ENCODE measurements at places on chromosomes 11 and 22.

- no peak for DNase-seq
Measured at GRCh38 chr11:22221143-22221542, 28.3 kb downstream of the ANO5 start.

DNA sequence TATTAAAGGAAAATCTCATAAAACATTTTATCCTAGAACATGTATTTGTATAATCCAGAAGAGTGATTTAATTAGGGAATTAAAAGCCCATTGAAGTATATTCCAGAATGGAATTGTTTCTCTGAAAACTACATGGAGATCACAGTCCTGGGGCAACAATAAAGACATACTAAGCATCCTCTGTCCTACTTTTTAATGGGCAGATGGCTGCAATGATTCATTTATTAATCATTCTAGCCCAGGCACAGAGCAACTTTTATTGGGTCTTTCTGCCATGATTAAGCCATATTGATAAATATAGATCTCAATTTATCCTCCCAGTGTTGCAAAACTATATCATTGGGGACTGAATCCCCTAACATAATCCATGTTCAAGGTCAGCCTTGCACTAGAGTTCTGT, 22.0 kb downstream of the FAM181B start:
- DNase-seq, result no peak

DNA sequence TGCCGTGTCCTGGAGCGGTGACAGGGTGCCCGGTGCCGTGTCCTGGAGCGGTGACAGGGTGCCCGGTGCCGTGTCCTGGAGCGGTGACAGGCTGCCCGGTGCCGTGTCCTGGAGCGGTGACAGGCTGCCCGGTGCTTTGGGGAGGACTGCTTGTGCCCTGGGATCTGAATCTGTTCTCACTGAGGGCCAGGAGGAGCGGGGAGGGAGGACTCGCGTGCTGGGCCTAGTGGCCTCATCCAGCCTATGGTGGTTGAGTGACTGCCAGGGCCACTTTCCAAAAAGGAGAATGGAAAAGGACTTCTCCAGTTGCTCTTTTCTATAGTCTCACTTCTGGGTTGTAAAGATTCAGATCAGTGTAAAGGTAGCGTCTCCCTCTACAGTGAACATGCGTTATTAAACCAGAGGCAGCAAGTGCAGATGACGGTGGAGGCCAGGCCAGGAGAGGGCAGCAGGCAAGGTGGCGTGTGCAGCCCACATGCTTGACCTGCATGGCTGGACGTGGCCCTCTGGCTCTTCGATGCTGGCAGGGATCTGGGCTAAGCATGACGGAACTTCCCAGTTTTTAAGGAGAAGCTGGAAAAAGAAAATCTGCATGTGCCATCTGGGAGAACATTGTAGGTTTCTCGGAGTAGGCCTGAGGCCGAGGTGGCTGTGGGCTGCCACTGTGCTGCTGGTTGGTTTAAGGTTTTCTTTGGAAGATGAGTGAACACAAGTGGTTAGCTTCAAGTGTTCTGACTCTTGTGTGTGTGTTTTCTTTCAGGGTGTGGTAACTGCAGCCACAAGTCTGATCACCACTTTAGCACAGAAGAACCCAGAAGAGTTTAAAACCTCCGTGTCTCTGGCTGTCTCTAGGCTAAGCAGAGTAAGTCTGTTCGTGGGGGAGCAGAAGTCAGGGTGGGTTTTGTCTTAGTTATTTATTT, 55.0 kb downstream of the AP2A2 start:
- no peak for DNase-seq

DNA sequence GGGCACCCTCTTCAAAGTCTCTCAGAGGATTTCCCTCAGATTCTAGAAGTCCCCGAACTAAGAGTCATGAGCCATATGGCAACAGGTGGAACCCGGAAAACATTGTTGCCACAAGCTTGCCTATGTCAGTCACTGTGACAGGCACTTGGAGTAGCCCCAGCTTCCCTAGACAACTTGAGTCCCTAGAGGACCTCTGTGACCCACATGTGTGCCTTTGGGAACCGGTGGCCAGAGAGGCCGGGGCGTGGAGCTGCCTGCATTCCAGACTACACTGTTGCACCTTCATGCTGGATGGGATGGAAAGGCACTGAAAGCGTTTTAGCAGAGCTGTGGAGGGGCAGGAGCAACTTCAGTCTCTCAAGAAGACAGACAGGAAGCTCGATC, 12.1 kb downstream of the SLC37A2 start:
- no peak for DNase-seq

DNA sequence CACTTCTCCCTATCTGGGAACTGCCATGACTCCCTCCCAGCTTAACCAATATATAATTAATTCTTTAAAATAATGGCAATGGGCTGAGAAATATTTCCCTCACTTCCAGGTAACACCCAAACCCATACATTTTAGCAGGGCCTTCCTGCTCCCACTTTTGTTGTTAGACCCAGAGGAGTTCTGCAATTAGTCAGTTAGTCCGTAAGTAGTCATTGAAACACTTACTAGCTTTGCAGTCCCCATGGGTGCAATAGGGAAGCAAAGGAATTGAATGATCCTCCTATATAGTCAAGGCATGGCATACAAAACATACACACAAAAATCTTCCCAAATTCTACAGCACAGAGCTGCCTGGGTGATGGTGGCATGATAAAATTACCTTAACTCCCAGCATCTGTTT, 254.0 kb upstream of the TBCEL start:
- DNase-seq, result no peak

DNA sequence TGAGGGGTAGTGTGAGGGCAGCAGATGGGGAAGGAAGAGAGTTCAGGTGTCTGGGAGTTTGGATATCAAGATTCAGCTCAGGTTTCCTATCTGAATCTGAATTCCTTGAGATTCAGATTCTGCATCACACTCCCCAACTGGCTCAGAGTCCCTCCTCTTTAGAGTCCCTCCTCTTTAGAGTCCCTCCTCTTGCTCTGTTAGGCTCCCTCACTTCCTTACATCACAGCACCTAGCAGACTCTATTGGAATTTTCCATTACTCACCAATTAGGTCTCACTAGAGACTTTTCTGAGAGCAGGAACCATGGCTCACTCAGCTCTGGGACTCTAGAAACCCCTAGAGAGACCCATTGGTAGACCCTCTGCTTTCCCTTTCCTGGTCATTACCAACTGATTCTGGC, 303.4 kb upstream of the SYN3 start:
- DNase-seq, result no peak

DNA sequence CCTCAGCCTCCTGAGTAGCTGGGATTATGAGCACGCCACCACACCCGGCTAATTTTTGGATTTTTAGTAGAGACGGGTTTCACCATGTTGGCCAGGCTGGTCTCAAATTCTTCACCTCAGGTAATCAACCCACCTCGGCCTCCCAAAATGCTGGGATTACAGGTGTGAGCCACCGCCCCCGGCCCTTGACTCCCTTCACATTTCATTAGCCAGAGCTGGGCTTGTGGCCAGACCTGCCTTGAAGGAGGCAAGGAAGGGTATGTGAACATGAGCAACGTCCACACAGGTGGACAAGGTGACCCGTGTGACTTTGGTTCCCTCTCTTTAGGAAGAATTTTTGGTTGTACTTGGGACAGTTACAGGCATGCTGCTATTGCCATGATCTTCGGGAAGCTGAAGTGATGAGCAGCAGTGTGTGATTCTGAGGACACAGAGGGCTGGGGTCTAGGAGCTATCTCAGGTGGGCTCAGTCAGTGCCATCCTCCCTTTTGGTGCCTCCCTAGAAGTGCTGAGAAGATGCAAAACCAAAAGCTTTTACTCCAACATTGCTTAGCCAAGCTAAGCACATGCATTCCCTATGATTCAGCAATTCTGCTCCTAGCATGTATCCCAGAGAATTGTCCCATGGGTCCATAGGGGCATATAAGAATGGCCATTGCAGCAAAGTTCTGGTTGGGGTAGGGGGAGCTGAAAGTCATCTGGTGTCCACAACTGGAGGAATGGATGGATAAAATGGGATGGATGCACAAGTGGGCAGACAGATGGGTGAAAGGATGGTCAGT, 6.1 kb downstream of the AP5B1 start:
- no peak for DNase-seq

- DNase-seq, result no peak
Measured at GRCh38 chr11:57964660-57965059, 59.0 kb upstream of the OR9Q1 start.

- DNase-seq, result no peak
Measured at GRCh38 chr11:20631519-20632168, 32.2 kb downstream of the SLC6A5 start.

- no peak for DNase-seq
Measured at GRCh38 chr22:29747832-29748231, 19.0 kb downstream of the ZMAT5 start.

GRCh38 chr11:12478743-12479142, 101.4 kb downstream of the PARVA start:
- no peak for DNase-seq

GRCh38 chr22:19878461-19879245, 24.0 kb upstream of the GNB1L start:
- no peak for DNase-seq

- DNase-seq, result no peak
Measured at GRCh38 chr22:28034760-28035401, 115.8 kb upstream of the PITPNB start.

DNA sequence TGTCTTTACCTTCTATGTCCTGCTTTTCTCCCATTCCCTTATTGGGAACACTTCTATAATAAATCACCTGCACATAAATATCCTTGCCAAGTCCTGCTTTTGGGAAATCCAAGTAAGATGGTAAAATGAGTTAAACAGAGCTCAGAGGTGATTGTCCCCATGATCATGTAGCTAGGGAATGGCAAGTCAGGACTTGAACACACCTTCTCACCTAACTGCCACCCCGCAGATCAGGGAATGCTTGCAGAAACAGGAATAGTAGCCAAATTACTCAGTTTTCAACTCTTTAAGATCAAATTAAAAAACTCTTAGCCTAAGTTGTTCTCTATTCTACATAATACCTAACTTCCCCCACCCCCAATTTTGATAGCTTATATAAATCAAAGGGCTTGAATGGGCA, 16.0 kb downstream of the OOSP3 start:
- no peak for DNase-seq

DNA sequence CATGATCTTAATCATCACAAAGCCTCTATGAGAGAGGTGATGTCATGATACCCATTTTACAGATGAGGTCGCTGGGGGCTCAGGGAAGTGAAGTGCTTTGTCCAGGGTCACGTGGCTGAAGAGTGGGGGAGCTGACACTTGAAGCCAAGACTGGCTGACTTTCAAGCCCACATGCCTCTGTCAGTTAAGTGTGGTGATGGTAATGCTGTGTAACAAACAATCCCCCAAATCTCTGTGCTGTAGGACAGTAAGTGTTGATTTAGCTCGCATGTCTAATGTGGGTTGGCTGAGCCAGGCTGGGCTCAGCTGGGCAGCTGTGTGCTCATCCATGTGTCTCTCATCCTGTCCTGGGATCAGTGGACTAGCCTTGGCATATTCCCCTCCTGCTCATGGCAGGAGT, 87.1 kb upstream of the GRK3 start:
- DNase-seq, result no peak

GRCh38 chr11:34564807-34565241, 51.2 kb upstream of the ELF5 start:
- DNase-seq, result no peak

DNA sequence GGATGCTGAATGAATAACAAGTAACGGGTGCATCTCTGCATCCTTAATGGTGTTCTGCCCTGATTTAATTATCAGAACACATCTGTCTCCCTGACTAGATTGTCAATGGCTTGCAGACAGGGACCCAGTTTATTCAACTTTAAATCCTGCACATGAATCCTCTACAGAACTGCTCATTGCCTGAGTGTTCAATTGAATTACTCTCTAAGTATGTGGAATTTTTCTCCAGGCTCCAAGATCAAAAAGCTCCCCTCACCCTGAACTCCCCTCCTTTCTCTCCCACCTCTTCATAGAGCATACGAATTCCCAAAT, 11.8 kb downstream of the MB start:
- no peak for DNase-seq

DNA sequence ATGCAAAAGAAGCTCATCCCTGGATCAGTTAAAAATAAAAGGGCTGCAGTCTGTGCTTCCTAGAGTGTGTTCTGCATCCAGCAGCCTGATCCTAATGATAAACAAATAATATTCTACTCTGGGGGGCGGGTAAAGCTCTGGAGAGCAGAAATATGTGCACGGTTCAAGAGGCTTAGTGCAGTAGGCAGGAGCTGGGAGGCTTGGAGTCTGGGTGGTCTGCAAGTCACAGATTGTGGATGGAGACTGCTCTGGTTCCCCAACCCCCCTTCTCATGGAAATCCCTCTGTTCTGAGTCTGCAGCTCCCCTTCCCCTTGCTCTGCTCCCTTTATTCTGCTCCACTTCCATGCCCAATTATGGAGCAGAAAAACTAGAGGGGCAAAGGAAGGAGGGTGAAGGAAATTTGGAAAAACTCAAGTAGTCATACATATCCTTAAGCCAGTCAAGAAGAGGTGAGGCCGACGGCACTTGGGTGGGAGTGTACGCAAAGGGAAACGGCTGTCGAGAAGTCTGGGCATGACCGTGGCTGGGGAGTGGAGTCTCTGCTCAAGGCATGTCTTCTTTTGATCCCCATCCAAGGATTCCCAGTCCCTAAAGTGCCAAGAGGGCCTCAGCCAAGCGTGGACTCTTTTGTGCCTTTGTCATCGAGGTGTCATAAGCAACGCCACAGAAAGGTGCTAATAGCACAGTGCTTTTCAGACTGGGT, 16.3 kb upstream of the CLMP start:
- no peak for DNase-seq

DNA sequence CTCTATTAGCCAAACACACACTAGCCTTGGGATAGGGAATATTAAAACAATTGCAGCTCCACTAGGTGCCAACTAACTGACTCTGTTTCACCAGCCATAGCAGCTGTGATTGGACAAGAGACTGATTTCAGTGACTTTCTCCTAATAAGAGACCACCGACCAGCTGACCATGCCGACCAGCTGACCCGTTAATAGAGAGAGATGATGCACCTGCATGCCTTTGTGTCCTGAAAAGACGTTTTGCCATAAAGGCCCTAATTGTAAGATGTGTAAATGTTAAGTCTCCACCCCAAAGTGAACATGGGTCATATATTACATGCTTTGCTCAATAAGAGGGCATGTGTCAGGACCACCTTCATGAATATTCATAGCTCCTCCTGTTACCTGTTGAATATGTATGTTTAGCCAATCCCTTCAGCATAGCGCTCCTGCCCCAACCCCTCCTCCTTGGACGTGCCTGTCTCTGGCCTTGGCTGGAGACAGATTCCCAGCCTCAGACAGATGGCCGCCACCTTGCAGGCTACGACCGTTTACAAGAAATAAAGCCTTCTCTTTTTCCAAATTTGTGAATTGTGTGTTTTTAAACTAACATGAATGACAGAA, 1.3 kb upstream of the NADSYN1 start:
- DNase-seq, result no peak

DNA sequence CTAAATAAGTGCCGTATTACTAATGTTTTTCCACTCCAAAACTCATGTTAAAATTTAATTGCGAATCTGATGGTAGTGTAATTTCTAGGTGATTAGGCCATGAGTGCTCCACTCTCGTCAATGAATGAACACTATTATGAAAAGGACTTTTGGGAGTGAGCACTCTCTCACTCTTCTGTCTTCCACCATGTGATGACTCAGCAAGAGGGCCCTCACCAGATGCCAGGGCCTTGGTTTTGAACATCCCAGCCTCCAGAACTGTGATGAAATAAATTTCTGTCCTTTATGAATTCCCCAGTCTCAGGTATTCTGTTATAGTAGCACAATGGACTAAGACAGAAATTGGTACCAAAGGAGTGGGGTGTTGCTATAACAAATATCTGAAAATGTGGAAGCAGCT, 8.1 kb downstream of the JRKL start:
- DNase-seq, result no peak

- no peak for DNase-seq
Measured at GRCh38 chr22:26470807-26471206, 12.8 kb downstream of the HPS4 start.

GRCh38 chr11:57778318-57779037, 16.9 kb downstream of the CTNND1 start:
- DNase-seq, result no peak

- DNase-seq, result no peak
Measured at GRCh38 chr11:9777525-9777924, 113.6 kb downstream of the SWAP70 start.
